Stimulated activated CD4-positive, alpha-beta T cell treated with anti-CD3 and anti-CD28 coated beads, Interleukin-1b, Interleukin-23, amount 100 ng/mL, for 1 hour (primary cell): ENCODE measurements at places on chromosomes 6 and 20.

- DNase-seq, result peak; percentile 63
Measured at GRCh38 chr6:73523434-73524123, 2.7 kb upstream of the EEF1A1 start.

DNA sequence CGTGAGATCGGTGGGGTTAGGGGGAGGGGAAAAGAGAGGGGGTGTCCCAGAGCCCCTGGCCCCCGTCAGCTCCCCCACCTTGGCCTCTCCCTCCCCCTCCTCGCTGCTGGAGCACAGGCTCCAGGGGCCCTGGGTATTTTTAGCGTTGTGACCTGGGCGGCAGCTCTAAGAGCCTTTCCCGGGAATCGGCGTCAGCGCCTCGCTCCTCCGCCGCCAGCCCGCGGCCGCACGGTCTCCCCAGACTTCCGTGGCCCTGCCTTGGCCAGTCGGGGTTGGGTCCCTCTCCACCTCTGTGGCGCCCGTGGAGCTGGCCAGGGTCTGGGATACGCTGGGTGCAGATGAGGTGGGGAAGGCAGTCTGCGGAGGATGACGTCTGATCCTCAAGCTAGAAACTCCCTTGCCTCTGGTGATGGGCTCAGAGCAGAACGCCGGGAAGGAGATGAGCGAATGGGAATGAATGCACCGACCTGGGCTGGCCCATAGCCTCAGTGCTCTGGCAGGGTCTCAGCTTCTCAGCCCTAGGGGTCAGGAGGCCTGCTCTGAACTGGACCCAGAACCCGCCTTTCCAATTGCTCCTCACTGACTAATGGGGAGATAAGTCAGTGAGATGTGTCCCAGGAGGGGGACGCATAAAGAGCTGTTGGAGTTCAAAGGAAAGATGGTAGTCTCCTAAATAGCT is 883 bp upstream of the DBNDD2 start:
- no peak for DNase-seq

DNA sequence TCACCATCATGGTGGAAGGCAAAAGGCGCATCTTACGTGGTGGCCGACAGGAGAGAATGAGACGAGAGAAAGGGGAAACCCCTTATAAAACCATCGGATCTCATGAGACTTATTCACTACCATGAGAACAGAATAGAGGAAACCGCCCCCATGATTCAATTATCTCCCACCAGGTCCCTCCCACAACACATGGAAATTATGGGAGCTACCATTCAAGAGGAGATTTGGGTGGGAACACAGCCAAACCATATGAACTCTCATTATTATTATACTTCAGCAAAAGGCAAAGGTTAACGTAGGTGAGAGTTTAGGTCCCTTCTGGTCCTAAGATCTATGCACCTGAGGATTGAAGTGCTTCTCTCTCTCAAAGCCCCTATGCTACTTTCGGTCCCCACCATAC is 2.4 kb upstream of the PFDN4 start:
- DNase-seq, result no peak

DNA sequence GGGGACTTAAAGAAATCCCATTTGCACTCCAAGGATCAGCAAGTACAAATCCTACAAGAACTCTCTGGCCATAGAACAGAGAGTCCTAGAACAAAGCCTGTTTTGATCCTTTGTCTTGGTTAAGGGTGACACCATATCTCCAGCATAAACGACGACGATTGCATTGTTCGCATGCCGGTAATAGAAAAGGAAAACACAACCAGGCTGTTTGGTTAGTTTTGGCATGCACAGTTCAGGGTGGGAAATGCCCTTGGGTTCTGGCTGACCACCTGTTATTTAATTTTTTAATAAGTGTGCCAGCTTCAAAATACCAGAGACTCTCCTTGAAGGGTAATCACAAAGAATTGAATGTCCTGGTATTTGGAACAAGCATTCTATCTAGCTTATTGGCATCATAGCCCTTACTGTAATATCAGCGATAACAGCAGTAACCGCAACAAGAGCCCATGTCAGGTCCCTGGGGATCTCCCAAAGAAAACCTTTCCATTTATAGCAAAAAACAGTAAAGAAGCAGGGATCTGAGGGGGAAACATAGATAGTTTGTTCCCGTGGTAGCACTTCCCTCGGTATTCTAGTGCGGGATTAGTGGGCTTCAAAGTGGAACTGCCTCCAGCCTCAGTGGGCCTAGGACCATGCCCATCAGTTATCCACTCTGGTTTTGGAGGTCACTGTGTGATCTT is 77.1 kb downstream of the TMEM170B start:
- no peak for DNase-seq

DNA sequence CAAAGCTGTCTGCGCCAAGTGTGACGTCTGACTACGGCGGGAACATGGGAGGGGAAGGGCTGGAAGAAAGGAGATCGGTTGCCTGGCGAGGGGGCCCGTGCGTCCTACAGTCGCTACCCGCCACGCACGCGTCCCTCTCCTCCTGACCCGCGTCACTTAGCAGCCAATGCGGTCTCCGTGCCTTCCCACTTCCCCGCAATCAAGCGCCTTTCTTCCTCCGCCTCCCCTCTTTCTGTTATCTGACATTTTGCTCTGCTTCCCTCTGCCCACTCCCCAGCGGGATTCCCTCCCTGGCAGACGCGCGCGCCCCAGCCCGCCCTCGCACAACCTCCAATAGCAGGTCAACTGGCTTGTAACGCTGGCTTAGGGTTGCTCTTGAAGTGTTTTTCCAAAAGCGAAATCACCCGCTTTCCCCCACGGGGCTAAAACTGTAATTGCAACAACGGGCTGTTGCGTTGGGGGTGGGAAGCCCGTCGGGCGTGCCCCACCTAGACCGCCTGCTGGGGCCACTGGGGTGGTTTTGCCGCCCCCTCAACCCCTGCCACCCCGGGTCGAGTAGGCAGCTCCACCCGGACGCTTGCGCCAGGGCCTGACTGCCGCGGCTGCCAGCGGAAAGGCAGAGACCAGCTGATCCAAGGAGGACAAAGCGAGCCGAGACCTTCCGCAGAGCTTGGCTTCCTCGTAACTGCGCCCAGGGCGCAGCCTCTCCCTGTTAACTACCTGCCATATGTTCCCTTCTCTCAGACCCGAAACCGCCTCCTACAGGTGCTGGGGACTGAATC is 6.2 kb upstream of the SOX4 start:
- DNase-seq, result no peak

GRCh38 chr6:26159357-26160273 is 72.4 kb downstream of the HFE start:
- no peak for DNase-seq

DNA sequence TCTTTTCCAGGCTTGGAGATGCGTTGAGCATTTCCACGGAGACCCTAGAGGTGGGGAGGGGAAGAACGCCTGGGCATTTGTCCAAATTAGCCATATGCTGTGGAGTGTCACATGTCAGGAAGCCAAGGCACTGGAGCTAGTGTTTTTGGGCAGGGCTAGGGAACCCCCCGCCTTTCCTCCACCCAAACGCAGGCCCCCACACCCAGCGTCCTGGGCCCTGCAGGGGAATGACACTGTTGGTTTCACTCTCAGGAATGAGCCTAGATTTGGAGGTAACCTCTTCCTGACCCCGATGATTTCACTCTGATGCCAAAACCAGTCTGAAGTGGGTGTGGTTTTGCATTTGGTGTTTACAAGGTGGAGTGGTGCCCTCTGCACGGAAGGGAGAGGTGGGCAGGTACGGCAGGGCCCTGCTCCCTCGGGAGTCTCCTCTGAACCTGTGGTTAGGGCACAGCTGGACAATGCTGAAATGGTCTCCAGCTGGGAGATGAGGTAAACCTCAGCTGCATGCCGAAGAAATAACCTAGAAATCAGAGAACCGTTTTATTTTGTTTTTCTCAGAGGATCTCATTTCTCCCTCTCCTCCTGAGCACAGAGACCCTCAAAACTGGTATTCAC is 29.5 kb downstream of the MTHFD1L start:
- no peak for DNase-seq

GRCh38 chr6:118584911-118585310 is 36.8 kb downstream of the PLN start:
- no peak for DNase-seq

DNA sequence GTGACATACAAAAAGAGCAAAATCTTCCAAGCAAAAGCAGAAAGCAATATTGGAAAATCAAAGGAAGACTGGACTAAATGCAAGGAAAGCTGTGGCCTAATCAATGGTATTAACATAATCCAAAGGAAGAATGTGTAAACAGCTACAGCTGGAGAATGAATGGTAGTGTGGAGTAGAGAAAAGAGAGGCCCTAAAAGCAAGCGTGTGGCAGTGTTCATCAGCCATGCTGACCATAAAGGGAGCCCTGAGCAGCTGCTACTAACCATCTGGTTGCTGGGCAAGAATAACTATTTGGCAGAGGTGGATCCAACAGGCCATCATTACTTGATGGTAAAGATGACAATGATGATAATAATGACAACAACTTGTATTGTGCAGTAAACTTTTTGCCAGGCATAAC is 148.5 kb upstream of the BEND6 start:
- DNase-seq, result no peak

DNA sequence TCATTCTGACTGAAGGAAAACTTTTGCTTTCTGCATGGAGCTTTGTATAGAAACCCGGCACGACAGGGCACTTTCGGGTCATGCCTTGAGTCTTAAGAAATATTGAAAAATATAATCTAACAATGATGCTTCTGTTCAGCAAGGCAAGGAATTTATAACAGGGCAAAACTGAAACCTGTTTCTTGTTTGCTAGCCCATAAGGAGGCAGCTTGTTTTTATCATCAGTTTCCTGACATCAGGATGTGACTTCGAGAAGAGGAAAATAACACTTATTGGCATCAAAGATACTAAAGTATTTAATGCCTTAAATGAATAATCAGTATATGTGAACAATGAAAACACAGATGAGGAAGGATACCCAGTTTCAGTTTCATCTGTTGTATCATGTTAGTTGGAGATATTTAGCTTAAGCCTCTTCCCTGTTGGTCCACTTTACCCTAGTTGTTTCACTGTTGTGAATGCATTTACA is 146.5 kb downstream of the CDKAL1 start:
- DNase-seq, result no peak

DNA sequence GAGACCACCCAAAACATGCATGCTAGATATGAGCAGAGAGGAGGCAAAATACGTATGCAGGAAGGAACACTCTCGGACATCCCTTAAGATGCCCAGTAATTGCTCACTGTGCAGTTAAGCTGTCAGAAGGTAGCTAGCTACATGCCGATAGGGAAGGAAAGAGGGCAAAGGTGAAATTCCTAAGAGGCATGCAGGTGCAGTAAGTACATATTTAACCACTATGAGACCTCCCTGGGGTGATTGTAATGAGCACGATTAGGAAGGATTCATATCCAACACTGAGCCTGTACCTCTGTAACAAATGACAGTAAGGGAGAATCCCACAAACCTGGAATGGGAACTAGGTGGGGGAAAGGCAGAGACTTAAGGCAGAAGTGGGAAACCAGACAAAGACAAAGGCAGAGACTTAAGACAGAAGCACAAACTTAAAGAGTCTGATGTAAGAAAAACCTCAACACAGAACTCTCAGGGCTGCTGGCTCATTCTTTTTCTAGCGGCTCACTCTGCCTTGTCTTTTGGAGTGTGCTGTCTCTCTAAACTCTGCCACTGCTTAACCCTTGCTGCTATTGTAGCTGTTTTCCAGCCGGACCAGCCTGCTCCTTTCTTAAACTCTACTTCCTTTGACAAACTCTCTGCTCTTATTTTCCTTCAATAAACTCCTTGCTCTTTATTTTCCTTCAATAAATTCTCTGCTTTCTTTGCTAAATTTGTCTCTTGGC is 148.1 kb downstream of the UBE3D start:
- no peak for DNase-seq

GRCh38 chr6:32932132-32932868 is 8.5 kb downstream of the HLA-DMB start:
- no peak for DNase-seq

GRCh38 chr6:133835901-133836300 is 53.0 kb upstream of the TCF21 start:
- no peak for DNase-seq

- no peak for DNase-seq
Measured at GRCh38 chr20:2521369-2522305, 12.9 kb upstream of the ZNF343 start.

DNA sequence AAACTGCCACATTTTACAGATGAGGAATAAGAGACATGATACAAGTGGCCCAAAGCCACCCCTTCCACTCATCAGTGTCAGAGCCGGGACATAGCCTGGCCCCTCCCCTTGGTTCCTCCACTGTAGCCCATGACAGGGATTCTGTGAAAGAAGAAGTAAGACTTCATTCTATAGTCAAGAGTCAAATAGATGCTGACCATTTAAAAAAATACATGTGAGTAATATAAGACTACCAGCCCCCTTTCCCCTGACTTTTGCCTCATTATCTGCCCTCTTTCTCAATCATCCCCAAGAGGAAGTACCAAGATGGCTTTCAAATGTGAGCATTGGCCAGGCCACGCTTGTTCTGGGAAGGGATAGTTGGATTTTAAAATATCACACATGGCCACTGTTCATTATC is 57.8 kb upstream of the TAB2 start:
- DNase-seq, result no peak

DNA sequence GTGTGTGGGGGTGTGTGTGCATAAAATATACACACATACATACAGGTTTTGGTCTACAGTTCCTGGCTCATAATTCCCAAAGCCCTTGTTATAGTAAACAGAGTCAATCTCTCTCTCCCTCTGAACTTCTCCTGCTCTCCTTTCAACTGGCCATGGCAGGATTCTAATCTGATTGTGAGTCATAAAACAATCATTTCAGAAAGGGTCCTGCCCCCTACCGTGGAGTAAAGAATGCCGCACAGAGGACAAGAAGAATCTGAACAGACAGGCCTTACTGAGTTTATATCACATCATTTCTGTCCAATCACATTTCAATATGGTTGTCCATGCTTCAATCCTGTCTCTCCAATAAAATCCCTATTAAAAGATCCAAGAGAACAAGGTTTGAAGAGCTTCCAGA is 416.9 kb downstream of the FRK start:
- DNase-seq, result no peak

- no peak for DNase-seq
Measured at GRCh38 chr6:165880686-165881085, 217.6 kb upstream of the PDE10A start.

DNA sequence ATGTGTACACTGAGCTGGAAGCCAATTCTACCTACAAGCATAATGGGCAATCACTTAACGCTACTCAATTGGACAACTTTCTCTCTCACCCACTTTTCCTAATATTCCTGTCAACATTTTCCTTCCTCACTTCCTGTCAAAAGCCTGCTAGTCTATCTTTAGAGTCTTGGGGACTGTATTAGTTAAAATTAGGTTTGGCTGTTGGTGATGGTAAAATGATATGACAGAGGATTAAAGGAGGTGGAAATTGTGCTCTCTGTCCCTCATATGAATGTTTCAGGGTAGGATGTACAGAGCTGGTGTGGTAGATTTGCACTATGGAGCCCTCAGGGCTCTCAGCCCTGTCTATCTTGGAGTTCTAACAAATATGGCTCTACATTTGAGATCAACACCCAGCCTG is 129.7 kb downstream of the CEP57L1 start:
- no peak for DNase-seq

- DNase-seq, result no peak
Measured at GRCh38 chr6:70166088-70166958, 136.6 kb downstream of the COL9A1 start.

DNA sequence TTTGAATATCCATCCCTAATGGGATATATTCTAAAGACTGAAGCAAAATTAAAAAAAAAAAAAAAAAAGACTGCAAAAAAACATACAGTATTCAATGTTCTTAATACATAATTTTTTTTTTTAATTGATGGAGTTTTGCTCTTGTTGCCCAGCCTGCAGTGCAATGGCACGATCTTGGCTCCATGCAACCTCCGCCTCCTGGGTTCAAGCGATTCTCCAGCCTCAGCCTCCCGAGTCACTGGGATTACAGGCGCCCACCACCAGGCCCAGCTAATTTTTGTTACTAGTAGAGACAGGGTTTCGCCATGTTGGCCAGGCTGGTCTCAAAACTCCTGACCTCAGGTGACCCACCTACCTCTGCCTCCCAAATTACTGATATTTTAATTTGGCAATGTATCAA is 29.3 kb downstream of the RANBP9 start:
- no peak for DNase-seq
